ENCODE measurements at places on chromosomes 4 and X.

DNA sequence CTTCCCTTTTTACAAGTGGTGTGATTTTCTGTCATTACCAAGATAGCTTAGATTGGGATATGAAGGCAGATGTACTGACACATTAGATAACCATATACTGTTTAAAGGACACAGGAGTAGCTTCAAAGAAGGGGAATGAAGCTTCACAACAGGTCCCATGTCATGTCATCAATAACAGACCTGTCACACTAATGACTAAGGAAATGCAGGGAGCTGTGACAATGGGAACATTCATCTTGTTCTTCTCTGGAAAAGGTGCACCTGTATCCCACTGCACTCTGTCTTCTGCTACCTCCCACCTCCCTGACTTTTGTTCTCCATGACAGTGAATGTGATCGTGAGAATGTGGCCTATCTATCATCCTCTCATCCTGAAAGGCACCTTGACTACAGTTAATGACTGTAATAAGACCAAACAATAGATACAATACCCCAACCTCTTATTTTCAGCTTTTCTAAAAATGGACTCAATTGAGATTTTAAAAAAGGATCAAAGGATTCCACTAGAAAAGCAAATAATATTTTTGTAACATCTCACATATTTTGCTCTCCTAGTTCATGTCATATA lies 472.5 kb downstream of the STPG2 start:
- DNase-seq = no peak

GRCh38 chr4:164571593-164572390 lies 182.1 kb upstream of the SMIM31 start:
- DNase-seq = no peak

GRCh38 chr4:5996641-5997040 lies 21.6 kb downstream of the C4orf50 start:
- no peak for DNase-seq

DNA sequence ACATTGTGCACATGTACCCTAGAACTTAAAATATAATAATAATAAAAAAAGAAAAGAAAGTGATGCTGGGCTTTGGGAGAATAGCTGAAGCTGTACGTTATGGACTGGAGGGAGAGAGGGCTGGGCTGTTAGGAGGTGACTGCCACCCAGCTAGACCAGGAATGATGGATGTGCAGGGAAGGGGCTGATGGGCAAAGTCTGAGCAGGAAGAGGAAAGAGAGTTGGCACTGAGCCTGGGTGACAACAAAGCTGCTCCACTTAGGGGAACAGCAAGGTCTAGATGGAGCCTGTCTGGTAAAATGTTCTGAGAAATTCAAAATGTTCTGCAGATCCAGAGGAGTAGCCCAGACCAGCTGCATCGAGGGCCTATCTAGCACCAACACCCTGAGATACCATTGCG lies 32.3 kb downstream of the MED28 start:
- no peak for DNase-seq

GRCh38 chr4:82818664-82819662 lies 20.4 kb upstream of the SCD5 start:
- DNase-seq = no peak

GRCh38 chrX:30489323-30489722 lies 88.2 kb downstream of the TASL start:
- DNase-seq = no peak

DNA sequence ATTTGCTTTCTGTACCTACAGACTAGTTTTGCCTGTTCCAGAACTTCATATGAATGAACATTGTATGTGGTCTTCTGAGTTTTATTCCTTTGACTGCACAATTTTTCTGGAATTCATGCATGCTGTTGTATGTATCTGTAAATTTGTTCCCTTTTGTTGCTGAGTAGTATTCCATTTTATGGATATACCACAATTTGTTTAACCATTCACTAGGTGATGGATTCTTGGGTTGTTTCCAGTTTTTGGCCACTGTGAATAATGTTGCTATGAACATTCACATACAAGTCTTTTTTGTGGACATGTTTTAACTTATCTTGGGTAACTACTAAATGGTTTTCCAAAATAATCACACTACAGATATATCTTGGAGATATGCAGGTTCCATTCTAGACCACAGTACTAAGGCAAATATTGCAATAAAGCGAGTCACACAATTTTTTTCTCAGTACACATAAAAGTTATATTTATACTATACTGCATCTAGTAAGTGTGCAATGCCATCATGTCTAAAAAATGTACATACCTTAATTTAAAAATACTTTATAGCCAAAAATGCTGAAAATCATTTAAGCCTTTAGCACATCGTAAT lies 58.7 kb downstream of the TSPAN5 start:
- DNase-seq = no peak

DNA sequence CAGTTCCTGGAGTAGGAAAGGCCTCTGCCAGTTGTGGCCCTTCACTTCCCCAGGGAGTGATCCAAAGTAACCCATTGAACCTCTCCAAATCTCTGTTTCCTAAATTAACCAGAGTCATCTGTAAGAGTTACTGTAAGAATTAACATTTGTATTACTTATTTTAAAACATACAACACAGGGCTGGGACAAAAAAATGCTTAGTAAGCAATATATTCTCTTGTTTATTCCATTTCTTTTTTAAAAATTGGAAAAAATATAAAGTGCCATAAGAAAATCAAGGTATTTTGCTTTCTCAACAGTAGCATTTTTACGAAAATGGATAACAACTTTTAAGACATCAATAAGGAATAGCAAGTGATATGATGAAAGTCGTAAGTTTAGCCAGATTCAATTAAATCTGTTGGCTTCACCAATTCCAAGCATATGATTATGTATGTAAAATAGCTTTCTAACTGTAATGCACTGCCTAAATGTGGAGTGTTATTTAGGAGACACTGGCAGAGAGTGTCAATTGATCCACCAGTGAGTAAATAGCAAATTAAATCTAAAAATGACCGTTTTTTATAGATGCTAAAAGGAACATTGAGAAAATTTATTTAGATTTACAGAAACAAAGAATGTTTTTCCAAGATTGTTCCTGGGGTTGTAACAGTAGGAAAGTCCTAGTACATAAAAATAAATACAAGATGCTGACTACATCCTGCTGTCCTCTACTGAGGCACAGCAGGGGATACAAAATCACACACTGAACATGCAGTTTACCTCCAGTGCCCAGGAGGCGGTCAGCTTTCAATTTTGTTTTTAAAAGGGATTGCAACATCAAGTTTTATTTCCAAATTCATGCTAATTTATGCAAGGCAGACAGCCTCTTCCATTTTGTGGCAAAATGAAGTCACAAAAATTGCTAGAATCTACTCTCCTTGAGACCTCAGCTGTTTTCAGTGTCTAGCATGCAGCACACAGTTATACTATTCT lies 53.7 kb downstream of the GPM6A start:
- DNase-seq = no peak

GRCh38 chr4:126958482-126958881 lies 674.3 kb upstream of the INTU start:
- no peak for DNase-seq

- DNase-seq = no peak
Observed at GRCh38 chrX:8714164-8714563, 17.8 kb downstream of the ANOS1 start.

GRCh38 chr4:27846951-27847350 lies 986.3 kb downstream of the STIM2 start:
- DNase-seq = no peak

DNA sequence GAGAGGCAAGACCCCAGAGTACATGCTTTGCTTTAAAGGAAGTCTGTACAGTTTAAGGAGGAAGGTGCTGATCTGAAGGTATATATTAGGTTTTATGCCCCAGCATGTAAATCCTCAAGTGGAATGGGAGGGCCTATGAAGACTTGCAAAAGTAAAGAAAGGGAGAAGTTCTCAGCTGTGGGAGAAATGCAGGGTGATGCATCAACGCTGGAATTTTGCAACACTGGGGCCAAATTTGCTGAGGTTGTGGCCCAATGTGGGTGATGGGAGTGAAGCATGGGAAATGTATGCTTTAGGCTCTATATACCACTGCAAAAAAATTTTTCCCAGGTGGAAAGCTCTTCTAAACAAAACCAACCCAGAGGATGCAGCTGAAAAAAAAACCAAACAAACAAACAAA lies 33.8 kb upstream of the GPR174 start:
- DNase-seq = no peak

GRCh38 chr4:86991994-86992393 lies 57.2 kb downstream of the AFF1 start:
- no peak for DNase-seq

DNA sequence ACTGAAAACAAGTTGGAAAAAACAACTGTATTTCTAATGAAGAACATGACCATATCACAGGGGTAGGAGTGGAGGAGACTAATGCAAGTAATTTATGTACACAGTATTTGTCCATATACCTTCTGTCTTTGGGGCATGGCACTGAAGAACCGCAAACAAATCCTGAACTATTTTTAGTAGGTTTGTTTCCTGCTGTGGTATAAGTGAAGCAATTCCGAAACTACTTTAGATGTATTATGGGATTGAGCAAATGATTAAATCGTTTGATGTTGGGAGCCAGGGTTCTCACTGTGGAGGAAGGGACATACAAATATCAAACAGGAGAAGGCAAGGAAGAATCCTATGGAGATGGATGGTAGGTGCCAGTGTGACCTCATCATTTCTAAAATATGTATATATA lies 18.9 kb upstream of the SH3KBP1 start:
- no peak for DNase-seq

- DNase-seq = no peak
Observed at GRCh38 chr4:13766761-13767540, 139.4 kb upstream of the BOD1L1 start.

DNA sequence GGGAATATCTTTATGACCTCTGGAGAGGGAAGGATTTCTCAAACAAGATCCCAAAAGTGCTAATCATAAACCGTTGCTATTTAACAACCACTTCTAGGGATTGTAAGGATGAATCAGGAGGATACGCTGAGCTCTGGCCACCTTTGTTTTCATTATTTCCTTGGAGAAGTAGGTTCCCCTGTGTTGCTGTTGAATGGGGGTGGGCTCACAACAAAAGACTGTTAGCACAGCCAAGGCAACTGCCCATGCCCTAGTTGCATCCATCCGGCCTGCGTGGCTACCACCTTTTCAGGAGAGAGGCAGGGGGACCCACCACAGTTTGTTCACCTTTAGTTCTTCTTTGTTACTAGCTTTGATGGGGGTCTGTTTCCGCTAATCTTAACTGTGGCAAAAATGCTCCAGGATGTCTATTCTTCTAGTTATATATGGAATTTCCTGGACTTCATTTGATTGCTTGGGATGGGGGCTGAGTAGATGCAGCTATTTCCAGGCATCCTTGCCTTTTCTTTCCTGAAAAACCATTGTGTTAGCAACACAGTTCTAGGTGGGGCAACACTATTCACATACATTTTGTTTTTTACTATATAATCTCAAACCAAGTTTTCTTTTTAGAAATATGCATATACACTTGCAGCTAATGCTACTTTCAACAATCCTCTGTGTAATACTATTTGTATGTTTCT lies 95.4 kb downstream of the KDR start:
- DNase-seq = no peak

GRCh38 chrX:40175511-40176350 lies 78.0 kb upstream of the BCOR start:
- peak; percentile 48 for DNase-seq

GRCh38 chr4:157727163-157727562 lies 445.7 kb downstream of the GASK1B start:
- no peak for DNase-seq

DNA sequence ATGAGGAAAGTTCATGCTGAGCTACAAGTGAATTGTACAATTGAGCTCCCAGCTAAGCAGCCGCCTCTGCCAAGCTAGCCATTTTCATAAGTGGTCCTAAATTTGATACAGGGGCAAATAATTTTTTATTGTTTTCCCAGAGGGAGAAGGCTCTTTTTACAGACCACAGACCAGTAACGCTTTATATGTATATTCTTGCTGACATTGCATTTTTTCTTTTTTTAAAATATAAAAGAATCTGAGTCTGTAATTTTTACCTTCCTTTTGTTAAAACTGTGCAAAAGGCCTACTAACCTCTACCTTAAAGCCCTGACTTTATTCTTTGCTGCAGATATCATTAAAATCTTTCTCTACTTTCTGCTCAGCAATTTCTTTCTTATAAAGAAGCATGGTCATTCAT lies 501.2 kb upstream of the INTU start:
- DNase-seq = no peak

DNA sequence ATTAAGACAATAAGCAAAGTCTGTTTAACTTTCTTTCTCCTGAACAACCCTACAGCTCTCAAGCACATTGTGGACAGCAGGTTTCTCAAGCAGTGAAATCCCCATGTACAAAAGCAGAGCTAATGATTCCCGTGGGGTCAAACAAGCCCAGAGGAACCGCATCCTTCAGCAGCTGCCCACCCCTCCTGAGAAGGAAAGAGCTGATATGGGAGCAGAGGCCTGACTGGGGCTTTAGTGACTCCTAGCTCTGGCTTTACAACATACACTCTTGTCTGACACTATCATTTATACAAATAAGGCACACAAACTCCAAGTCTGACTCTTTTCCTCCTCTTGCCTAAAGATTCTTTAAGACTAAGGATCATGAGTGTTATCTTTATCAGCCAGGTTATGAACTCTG lies 32.8 kb downstream of the HDAC8 start:
- no peak for DNase-seq

- DNase-seq = no peak
Observed at GRCh38 chr4:151716324-151716723, 44.5 kb downstream of the GATB start.

- DNase-seq = no peak
Observed at GRCh38 chrX:151151665-151152267, 24.6 kb upstream of the GPR50 start.

GRCh38 chr4:86307432-86307831 lies 52.4 kb downstream of the MAPK10 start:
- DNase-seq = no peak

GRCh38 chrX:9785254-9785943 lies 830 bp upstream of the SHROOM2 start:
- DNase-seq = no peak

DNA sequence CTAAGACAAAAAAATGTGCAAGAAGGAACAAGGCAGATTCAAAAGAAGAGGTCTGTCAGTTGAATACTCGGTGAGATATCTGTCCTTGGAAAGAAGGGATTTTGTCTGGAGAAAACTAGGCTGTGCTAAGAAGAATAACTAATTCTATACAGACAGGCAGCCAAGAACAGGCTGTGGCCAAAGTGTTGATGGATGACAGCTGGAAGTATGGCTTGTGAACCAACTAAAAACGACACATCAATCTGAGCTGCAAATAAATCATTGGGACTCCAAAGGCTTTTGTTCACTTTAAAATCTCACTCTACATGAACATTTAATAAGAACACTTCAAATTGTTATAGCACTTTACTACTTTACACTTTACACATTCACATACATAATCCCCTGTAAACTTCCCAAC lies 70.5 kb upstream of the IGSF1 start:
- DNase-seq = no peak
